Fibroblast of skin of right biceps (primary cell): ENCODE measurements at places on chromosomes 12 and 14.
A peak's percentile ranks its signal among the peaks of the same experiment; 100 is the strongest.

DNA sequence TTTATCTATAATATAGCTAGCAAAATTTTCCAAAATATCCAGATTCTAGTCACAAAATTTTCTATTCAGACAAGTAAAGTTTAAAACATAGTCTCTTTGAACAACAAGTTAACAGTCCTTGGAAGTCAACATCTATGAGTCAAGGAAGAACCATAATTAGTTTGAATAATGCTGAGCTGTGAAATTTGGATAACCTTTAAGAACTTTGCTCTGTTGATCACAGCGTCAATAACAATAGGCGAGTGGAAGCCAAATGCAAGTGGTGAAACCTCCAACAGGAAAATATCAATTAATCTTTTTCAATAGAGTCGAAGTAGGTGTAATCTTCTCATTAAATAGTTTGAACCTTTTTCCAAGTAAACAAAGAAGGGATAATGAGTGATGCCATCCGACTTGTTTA is 466.6 kb downstream of the FOXG1 start:
- no peak for DNase-seq

- DNase-seq, result no peak
These were observed 487.5 kb downstream of the TMEM121 start for GRCh38 chr14:106013879-106014376.

DNA sequence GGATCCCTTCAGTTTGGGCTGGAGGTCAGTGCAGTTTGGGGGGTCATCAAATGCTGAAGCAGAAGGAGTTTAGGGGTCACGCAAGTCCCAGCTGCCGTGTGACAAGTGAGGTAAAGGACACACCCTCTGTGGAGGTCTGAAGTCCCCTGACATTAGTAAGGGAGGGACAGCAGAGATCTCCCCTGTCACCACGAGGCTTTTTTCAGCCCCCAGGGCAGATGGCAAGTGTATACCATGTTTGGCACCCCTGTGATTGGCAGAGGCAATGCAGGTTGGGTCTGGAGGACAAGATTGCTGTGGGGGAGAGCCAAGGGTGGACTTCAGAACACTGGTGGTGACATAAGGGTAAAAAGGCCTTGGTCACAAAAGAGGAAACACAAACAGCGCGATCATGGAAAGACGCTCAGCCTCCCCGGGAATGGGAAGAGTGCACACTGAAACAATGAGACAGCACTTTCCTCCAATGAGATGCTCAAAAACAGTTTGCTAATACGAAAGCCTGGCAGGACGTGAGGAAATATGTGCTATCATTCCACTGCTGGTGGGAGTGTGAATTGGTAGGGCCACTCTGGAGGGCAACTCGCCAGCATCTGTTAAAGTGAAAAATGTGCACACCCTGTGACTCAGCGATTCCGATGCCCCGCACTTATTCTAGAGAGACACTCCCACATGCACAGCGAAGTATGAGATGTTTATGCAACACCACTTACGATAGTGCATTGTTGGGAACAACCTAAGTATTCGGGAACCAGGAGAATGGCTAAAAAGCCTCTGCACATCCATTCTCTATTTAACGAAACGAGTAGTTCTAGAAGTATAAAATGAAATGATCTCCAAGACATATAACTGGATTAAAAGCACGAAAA is 14.4 kb upstream of the CD27 start:
- peak; percentile 94 for DNase-seq

GRCh38 chr14:102840771-102841528 is 63.7 kb downstream of the TRAF3 start:
- no peak for DNase-seq

DNA sequence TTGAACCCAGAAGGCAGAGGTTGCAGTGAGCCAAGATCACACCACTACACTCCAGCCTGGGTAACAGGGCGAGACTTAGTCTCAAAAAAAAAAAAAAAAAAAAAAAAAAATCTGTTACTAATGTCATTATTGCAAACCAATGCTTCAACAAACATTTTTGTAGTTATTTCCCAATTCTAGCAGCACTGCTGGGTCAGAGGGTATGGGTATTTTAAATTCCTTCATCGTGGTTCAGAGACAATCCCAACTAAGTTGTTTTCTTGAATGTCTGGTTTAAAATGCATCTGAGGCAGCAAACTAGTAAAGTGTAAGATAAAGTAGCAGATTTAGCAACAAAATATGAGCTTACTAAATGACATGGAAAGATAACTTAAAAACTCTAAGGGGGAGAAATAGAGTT is 65.6 kb downstream of the FERMT2 start:
- peak; percentile 28 for DNase-seq

DNA sequence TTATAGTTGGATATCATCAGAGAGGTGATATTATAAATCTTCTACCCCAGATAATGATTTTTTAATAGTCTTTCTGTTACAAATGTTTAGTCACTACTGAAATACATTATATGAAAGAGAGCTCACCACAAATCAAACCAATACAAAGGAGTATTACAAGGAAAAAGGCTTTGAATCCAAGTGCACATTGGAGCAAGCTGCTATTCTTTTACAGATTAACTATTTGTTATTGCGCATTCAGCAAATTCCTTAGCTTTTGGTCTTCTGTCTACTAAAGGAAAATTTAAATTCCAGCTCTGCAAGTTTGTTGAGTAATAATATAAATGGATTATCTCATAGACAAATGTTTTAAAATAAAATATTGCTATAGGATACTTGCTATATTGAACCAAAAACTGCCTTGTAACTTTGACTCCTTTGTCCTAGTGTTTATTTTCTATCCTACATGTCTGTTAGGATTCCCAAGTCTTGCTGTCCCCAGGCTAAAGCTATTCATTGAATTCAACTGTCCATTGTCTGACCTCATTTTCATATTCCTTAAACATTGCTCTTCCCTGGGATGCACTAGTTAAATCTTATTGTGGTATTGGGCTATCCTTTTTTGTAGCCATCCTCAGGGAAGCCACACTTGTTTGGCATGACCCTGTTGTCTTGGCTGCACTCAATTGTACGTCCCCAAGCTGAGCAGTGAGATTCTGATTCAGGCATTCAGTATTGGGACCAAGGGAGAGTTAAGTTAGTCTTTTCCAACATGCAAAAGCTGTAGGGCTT is 41.5 kb downstream of the PDE3A start:
- peak; percentile 17 for DNase-seq

DNA sequence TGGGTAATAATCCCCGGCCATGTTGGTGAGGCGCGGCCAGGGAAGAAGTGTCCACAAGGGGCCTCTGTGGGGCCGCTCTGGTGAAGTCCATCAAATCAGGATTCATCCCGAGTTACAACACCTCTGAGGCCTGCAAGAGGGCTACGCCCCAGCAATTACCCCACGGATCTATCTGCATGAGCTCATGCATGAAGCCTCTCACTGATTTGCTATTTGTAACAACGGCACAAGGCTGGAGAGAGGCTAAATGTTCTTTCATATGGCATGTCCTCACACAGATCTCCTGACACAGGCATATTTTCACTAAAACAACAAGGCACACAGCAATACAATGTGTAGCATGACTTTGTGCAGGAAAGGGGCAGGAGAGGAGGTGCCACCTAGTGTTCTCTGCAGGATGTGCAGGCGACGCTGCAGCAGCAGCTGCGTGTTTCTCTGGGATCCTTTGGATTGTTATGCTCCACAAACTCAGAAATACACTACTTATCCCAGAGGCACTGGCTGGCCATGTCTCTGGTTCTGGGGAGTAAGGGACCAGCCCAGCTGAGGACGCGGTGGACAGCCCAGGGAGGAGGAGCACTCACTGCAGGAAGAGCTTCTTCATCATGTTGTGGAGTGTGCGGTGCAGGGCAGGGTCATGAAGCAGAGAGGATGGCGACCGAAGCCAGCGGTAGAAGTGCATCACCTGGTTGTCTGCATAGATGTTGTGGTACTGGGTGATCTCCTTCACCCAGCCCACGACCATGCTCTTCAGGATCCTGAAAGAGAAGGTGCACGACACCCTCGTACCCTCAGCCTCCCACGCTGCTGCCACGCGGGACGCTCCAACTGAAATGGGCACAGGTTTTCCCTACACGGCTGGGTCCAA is 20.2 kb downstream of the P2RX2 start:
- DNase-seq, result peak; percentile 30

DNA sequence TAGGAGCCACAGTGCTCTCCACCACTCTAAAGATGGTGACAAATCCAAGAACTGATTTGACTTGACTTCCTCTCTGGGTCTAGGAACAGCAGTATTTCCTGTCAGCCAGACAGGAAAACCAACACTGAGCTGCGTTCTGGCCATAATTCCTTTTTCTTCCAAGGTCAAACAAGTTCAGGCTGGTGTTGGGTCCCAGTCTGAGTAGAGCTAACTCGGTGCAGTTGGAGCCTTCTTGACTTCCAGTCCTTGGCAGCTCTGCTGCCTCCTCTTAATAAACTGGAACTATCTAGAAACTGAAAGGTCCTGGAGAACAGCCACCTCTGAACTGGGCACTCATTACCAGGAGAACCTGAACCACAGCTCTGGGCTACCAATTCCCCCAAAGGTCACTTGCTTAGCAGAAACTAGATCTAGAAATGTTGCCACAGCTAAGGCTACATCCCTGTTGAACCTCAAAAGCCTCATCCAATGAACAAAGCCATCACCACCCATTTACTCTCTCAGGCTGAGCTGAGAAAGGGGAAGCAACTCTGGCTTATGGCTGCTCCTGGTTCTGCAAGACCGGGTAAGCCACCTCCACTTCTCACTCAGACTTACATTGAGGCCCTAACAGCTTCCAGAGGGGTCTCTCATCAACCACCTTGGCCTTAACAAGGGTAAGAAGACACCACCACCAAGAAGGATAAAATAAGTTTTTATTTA is 27.7 kb downstream of the MAX start:
- DNase-seq, result no peak

- DNase-seq, result peak; percentile 26
These were observed 264.4 kb downstream of the SYT1 start for GRCh38 chr12:79128956-79129355.

DNA sequence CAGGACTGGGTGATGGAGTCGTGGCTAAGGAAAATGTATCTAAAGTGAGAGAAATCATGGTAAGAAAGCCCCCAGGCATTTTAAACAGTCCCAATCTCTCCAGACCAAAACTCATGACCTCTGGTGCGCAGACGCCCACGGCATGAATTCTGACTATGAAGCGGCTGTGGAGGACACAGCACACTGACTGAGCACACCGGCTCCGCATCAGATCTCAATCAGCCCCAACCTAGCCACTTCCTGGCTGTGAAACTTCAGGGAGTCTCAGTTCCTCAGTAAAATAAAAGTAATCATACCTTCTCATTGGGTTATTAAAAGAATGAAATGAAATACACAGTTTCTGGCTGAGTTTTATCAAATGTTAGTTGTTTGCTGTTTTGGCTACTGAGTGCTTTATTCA is 38.7 kb downstream of the SETD3 start:
- no peak for DNase-seq

DNA sequence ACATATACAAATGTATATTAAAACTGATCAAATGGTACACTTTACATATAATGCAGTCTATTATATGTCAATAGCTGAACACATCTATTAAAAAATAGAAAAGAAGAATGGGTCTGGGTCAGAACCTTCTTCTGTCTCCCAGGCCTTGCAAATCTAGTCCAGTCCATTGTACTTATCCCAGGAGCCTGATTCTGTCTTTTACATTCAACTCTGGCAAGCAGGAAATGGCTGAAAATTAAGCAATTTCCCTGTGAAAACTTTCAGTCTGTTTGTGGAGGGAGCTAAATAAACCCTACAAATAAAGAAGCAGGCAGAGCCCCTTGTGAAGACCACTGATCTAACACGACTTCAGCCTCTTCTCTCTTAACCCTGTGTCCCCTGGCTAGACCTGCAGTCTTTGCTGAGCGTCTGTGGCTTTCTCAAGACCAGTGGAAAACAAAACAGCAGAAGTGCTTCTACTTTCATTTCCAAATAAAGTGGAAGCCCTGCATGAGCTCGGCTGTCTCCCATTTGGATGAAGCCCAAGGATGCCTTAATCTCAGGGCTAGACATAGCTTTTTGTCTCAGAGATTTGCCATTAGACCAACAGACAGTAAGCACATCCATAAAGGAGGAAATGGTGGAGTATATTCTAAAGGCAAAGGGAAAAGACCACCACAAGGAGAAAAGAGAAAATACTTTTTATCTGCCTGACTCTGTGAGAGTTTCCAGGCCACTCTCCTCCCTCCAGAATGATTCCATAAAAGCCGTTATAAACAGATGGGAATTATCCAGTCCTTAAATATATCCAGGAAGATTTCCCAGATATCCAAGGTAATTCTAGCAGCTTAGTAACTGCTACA is 48.2 kb downstream of the CRACR2A start:
- DNase-seq, result peak; percentile 31

GRCh38 chr14:104386151-104386841 is 193.3 kb upstream of the C14orf180 start:
- DNase-seq, result no peak

DNA sequence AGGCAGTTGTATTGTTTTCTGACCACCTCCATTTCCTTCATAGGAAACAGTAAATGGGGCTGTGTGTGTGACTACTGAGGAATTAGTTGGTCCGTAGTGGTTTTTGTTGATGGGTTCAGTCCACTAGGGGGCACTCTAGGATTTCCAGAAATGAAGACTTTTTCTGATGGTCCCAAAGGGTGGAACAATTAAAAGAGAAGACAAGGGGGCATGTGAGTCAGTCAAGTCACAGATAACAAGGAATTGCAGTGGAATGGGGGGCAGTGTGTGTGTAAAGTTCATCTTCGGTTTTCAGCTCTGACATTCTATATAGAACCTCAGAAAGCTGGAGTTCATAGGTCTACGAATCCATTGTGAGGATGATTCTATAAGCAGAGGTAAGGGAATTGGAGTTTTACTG is 186.6 kb upstream of the OR4E1 start:
- peak; percentile 10 for DNase-seq

GRCh38 chr14:30971586-30971985 is 53.9 kb upstream of the AP4S1 start:
- DNase-seq, result no peak

- no peak for DNase-seq
These were observed 12.0 kb downstream of the ADSS1 start for GRCh38 chr14:104735830-104736642.

DNA sequence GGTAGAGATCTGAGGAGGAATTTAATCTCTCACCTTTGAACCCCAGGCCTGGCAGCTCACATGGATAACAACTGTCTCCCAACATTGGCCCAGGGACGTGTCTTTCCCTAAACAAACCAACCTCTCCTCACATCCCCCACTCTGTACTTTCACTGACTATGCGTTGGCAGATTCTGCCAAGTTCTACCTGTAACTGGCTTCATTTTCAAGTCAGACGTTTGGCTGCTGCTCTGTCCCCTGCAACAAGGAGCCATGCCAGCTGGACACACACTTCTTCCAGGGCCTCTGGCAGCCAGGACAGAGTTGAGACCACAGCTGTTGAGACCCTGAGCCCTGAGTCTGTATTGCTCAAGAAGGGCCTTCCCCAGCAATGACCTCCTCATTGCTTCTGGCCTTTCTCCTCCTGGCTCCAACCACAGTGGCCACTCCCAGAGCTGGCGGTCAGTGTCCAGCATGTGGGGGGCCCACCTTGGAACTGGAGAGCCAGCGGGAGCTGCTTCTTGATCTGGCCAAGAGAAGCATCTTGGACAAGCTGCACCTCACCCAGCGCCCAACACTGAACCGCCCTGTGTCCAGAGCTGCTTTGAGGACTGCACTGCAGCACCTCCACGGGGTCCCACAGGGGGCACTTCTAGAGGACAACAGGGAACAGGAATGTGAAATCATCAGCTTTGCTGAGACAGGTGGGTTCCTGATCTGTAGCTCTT is at the start of gene INHBC:
TSS of gene INHBC (plus strand) at position 268 of the 707 bp plus-strand sequence. CDS start at position 371, 103 bp downstream.
- DNase-seq, result no peak

GRCh38 chr12:29389295-29389919 is 8.4 kb upstream of the ERGIC2 start:
- no peak for DNase-seq
